ENCODE measurements at places on chromosomes 11 and 22.

DNA sequence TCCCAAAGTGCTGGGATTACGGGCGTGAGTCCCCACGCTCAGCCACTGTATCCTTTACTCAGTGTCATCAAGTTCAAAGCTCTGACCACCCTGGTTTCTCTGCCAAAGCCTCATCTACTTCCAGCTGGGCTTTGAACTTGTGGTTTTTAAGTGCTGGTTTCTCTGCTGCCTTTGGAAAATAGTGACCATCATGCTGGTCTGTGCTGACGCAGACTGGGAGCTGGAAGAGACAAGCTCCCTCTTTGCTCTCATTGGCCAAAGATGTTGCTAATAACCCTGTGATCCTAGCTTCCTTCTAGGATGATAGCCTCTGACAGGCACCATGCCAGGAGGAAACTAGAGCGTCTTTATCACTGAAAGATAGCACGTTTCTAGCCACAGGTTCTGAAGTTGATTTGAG, 62.4 kb downstream of the ALX4 start:
- DNase-seq: no peak

DNA sequence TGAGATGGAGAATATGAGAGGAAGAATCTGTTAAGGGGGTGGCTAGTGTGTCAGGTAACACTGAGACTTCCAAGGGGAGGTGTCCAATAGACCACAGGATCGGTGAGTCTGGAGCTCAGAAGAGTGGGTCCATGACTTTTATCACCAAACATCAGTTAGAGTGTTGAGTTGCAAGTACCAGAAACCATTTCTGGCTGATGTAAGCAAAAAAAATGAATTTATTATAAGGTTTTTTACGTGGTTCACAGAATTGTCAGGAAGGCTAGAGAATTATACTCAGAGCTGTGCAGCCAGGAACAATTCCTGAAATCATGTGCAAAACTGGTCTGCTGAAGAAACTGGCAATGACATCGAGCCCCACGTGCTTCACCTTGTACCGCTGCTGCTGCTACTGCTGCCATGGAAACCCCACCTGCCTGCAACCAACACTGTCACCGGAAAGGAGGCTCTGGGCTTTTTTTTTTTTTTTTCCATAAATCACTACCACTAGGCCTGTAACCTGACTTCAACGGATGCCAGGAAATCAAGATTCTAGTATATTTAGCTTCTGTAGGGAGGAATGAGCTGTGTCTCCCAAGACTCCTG, 16.6 kb upstream of the STK33 start:
- no peak for DNase-seq

DNA sequence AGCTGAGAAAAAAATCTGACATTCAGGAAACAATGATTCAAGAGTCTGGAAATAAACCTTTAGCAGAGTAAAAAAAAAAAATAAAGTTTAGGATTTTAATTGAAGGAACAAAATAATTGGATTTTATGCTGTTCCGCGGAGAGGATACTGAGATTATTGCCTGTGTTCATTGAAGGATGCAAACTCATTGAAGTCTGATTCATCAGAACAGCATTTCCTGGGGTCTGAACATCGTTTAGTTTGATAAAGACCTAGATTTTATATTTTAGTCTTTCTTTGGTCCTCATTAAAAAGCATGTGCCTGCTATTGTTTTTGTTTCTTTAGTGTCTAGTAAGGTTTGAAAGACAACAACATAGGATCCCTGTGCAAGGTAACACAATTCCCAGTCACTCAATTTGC, 4.5 kb downstream of the TLCD5 start:
- no peak for DNase-seq

DNA sequence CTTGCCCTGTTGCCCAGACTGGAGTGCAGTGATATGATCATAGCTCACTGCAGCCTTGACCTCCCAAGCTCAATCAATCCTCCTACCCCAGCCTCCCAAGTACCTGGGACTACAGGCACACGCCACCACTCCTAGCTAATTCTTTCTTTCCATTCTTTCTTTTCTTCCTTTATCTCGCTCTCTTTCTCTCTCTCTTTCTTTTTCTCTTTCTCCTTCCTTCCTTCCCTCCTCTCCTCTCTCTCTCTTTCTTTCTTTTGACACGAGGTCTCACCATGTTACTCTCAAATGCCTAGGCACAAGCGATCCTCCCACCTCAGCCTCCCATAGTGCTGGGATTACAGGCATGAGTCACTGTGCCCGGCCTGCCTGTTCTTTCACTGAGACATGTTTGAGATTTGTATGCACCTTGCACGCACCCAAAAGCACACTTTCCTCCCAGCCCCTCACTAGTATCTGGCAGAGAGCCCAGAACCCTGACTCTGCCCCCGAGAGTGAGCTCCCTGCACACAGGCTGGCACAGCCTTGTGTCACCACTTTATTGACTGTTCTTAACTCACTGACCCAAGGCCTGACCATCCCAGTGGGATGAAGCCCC, 56.8 kb downstream of the CD6 start:
- DNase-seq: peak; percentile 68

- DNase-seq: peak; percentile 86
Observed at GRCh38 chr11:64268893-64269539, 15.4 kb downstream of the BAD start.

DNA sequence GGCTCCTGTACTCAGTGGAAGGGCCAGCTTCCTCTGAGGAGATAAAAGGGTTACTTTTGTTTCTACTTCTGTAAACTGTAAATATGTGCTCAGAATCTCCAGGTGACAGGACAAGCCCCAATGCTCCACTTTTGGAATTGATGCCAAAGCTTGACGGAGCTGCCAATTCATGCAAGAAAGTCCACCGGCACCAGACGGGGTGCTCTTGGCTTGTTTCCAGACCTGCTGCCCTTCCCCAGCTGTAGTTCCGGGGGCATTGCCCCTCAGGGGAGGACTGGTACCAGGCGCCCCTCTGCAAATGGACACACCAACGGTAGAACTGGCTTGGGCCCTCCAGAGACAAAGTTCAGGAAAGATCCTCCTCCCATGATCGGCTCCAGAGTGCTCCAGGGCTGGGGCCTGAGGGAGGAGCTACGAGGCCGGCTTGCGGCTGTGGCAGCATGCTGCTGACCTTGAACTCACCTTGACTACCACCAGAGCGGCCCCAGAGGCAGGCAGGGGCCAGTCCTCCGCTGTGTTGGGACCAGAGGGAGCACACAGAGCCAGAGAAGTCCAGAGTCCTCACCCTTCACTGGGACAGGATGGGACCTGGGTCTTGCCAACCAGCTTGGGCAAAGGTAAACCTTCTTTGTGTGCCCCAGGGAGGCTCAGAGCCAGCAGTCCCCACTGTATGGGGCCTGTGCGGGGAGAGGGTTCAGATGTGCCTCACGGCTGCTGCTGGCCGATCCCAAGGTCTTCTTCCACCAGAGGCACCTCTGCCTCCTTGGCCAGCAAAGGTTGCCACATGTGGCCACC, 17.8 kb upstream of the OAF start:
- DNase-seq: no peak

DNA sequence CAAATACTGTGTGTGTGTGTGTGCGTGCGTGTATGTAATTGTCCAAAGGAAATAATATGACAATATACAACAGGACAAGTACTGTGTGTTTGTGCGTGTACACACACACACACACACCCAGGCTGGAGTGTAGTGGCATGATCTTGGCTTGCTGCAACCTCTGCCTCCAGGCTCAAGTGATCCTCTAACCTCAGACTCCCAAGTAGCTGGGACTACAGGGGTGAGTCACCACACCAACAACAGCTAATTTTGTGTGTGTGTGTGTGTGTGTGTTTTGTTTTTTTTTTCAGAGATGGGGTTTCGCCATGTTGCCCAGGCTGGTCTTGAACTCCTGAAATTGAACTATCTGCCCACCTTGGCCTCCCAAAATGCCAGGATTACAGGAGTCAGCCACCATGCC, 61.5 kb downstream of the NUP98 start:
- no peak for DNase-seq

GRCh38 chr11:17561526-17561925, 14.5 kb downstream of the OTOG start:
- DNase-seq: no peak

GRCh38 chr11:12556155-12556554, 118.1 kb upstream of the TEAD1 start:
- DNase-seq: no peak

DNA sequence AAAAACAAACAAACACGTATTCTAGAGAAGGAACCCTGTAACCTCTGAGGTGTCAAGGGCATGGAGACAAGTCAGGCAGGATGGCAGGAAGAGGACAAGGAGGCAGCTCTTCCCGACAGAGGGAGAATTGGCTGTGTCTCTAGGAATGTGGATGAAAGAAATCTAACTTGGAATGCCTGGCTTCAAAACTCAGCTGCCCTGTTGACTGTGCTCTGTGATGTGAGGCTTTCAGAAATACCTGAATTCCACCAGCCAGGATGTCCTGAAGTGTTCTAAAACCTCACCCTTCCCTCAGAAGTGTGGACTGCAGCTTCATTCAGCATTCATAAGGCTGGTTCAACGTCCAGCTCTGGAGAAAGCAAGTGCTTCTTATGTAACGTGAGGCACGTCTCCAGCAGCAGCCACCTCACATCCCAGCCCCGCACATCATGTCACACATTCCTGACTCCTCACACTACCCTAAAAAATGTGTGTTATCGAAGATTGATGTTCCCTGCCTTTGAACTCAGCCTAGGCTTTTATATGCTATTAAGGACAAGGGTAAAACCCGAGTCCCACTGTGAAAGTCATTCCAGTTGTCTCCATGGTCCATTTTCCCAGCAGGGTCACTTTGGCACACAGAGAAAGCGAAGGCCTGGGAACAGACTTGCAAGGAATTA, 398.9 kb downstream of the ETS1 start:
- no peak for DNase-seq

GRCh38 chr11:122062763-122063162, 53.3 kb downstream of the BLID start:
- no peak for DNase-seq

- no peak for DNase-seq
Observed at GRCh38 chr22:23237201-23237798, 57.0 kb downstream of the BCR start.

DNA sequence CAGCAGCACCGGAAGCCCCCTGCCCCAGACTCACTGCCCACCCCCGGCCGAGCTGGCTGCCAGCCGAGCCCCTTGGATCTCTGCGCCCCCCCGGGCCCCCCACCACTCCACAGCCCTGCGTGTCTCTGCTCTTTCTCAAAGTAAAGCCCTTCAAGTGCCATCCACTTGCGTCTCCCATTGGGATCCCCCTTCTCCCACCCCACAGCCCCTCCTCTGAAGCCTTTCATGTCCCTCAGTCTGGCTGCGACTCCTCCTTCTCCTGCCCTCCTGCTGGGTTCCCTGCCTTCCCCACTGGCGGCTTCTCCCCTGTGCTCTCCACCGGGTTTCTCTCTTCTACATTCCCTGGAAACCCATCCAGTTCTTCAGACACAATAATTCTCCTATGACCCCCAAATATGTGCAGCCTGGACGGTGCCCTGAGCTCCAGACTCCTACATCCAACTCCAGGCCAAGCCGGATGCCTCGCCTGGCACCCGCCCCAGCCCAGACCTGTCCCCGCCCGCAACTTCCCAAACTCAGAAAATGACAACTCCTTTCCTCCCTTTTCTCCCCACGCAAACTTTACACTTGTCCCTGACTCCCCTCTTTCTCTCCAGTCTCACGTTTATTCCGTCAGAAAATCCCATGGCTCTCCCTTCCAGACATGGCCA, 108.9 kb downstream of the WNT7B start:
- no peak for DNase-seq

DNA sequence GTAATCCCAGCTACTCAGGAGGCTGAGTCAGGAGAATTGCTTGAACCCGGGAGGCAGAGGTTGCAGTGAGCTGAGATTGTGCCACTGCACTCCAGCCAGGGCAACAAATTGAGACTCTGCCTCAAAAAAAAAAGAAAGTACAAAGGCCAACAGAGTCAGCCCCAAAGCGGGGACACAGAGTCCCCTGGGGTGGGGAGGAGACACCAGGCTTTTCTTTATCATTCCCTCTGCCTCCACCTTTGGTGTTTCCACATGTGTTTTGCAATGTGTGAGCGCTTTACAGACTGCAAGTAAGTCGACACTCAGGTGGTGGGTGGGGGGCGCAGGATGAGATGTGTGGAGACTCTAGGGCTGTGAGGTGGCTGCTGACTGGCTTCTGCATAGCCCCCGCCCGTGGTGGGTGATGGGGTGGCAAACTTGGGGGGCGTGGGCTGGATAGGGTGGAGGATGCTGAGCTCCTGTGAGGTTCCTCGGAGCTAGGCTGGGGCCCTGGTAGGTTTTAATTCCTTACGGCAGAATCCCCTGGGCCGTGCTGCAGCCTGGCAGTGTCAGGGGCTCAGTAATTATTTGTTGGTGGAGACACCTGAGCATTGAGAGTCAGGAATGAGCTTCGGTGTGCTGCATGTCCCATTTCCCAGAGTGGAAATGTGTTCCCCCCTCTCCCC, 177.2 kb downstream of the CTTN start:
- DNase-seq: no peak

DNA sequence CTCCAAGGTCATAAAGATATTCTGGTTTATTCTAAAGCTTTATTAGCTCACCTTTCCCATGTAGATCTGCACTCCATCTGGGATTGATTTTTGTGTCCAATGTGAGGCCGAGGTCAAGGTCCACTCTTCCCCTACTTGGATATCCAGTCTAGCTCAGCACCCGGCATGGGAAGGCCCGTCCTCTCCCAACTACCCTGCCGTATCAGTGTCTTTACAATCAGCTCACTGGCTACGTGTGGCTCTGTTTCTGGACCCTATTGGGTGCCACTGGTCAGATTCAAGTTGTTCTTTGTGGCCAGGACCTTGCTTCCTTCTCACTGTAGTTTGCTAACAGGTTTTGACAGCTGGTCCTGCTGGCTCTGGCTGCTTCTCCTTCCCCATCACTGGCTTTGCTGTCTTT, 30.9 kb downstream of the KCNQ1OT1 start:
- DNase-seq: no peak

DNA sequence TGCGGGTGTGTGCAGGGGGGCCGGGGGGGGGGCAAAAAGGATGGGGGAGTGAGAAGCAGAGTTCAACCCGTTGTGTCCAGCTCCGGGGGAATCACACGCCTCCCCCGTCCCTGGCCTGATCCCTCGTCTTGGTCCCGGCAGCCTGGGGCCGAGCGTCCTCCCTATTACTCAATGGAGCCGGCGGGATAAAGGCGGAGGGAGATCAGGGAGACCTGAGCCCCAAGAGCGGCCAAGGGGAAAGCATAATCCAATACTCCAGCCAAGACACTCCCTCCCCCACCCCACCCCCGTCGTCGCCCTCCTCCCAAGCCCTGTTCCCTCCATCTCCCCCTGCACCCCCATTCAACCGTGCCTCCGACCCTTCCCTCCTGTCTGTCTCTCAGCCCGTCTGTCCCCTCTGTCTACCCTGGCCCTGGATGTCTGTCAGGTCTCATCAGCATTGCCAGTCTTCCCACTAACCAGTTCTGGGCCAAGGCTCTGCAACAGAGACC, 2.6 kb downstream of the PHOX2A start:
- DNase-seq: no peak

GRCh38 chr11:26478710-26479109, 93.4 kb downstream of the MUC15 start:
- DNase-seq: no peak
